Smooth muscle cell of bladder (primary cell): ENCODE measurements at places on chromosomes 6 and 20. TPM values are rescaled to one million over a fixed set of nuclear protein-coding genes. Genes with fewer than 3 reads are reported as not detected.

The ESR1 gene
- 0.71 and 0.92 TPM in 2 replicates for total RNA-seq

The FAM217A gene
- not detected in 2 replicates for total RNA-seq

The RIPOR3 gene
- 21.7 and 37.7 TPM in 2 replicates for total RNA-seq

The C6orf163 gene
- total RNA-seq = 1.1 and 1.8 TPM in 2 replicates

The DEFB124 gene
- total RNA-seq = not detected in 2 replicates

The PNLDC1 gene
- total RNA-seq = 0.74 TPM in 1 of 2 replicates, not detected in the other

The HLA-DQB1 gene
- total RNA-seq = not detected in 2 replicates

The KCNQ5 gene
- 0.57 and 1.7 TPM in 2 replicates for total RNA-seq

The ACTL10 gene
- total RNA-seq = 1.3 and 1.9 TPM in 2 replicates

The BHLHE23 gene
- not detected in 2 replicates for total RNA-seq

The GMPR gene
- 9.7 and 17.0 TPM in 2 replicates for total RNA-seq

The VWA7 gene
- 0.14 and 0.28 TPM in 2 replicates for total RNA-seq

The CALHM4 gene
- not detected in 2 replicates for total RNA-seq

The WFDC5 gene
- not detected in 2 replicates for total RNA-seq

The IL17F gene
- total RNA-seq = not detected in 2 replicates

The SS18L1 gene
- total RNA-seq = 6.4 and 10.4 TPM in 2 replicates

The TRIM31 gene
- total RNA-seq = not detected in 2 replicates

The CCDC170 gene
- total RNA-seq = 2.6 and 3.1 TPM in 2 replicates

The PBOV1 gene
- not detected in 2 replicates for total RNA-seq

The CTAGE9 gene
- total RNA-seq = not detected in 2 replicates

The ZNF311 gene
- total RNA-seq = 1.9 and 2.1 TPM in 2 replicates

The MROH8 gene
- 1.0 and 1.4 TPM in 2 replicates for total RNA-seq

The ERVFRD-1 gene
- not detected in 2 replicates for total RNA-seq

The RCAN2 gene
- total RNA-seq = 3.7 and 4.2 TPM in 2 replicates

The TOX2 gene
- total RNA-seq = 1.1 and 1.3 TPM in 2 replicates

The NINL gene
- total RNA-seq = 8.2 and 10.3 TPM in 2 replicates

The SLC22A2 gene
- total RNA-seq = not detected in 2 replicates

The RIPOR2 gene
- total RNA-seq = 1.1 TPM in 2 replicates

The HMGCLL1 gene
- 0.18 and 0.28 TPM in 2 replicates for total RNA-seq

The PABPC1L gene
- total RNA-seq = 4.8 and 5.5 TPM in 2 replicates

The MAP1LC3A gene
- 17.4 and 21.1 TPM in 2 replicates for total RNA-seq

The SOX4 gene
- total RNA-seq = 30.7 and 42.4 TPM in 2 replicates

The C20orf141 gene
- total RNA-seq = 0.37 TPM in 1 of 2 replicates, not detected in the other

The SMPDL3A gene
- total RNA-seq = 174 and 196 TPM in 2 replicates

The SLC16A10 gene
- not detected in 2 replicates for total RNA-seq

The MRPS10 gene
- 49.8 and 50.2 TPM in 2 replicates for total RNA-seq

The ZNF318 gene
- total RNA-seq = 3.4 and 4.5 TPM in 2 replicates

The SNTA1 gene
- total RNA-seq = 24.6 and 24.9 TPM in 2 replicates
